ENCODE measurements at places on chromosomes 3 and 15.

DNA sequence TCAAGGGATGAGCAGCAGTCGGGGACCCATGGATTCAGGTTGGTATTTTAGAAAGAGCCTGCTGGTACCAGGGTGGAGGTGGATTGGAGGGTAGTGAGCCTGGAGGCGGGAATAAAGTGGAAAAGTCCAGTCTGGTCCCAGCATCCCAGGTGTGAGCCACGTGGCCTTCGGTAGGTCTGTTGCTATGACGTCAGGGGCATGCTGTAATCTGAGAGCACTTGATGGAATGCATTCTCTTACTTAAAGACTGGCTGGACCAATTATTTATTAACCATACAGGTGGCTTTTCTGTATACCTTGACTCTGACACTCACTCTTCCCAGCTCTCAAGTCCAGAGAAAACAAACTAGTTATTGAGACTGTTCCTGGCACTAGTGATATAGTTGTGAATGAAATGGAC, 389.9 kb upstream of the RGMA start:
- DNase-seq: no peak

GRCh38 chr3:76585794-76586392, 454.0 kb upstream of the ROBO2 start:
- peak; percentile 2 for DNase-seq

- DNase-seq: no peak
These were observed 15.1 kb downstream of the MTHFS start for GRCh38 chr15:79881668-79882067.

- peak; percentile 5 for DNase-seq
These were observed 116.9 kb upstream of the RAD18 start for GRCh38 chr3:9080163-9080562.

DNA sequence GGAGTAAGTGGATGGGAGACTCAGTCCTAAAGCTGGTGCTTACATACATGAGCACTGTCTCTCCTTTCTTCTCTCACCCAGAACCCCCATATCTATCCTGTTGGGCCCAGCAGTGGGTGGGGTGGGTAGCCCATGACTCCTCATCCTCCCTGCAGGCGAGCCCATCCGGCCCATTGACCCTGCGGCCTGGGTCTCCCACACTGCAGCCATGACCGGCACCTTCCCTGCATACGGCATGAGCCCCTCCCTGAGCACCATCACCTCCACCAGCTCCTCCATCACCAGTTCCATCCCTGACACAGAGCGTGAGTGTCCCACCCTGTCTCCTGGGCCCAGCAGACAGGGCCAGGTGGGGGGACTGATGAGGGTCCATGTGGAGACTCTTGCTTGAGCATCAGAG, 8.0 kb upstream of the AP2M1 start:
- no peak for DNase-seq

DNA sequence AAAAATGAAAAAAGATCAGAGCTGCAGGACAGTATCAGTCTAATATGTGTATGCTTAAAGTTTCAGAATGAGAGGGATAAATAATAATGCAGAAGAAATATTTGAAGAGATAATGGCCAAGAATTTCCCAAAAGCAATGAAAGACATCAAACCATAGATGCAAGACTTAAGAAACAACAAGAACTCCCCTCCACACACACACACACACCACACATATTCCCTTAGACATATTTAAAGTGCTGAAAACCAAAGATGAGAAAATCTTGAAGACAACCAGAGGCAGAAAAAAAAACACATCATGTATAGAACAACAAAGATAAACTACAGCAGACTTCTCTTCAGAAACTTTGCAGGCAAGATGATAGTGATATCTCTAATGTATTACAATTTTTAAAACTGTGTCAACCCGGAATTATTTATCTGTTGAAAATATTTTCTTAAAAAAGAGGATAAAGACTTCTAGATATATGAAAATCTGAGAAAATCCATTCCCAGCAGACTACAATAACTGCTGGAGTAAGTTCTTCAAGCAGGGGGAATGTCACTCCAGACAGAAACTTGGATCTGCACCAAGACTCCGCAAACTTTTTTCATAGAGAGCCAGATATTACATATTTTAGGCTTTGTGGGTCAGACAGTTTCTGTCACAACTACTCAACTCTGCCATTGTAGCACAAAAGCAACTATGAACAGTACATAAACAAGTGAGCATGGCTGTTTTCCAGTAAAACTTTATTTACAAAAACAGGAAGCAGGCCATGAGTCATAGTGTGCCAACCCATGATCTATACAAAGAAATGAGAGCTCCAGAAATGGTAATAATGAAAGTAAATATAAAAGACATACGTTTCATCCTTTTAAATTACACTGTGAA, 223.4 kb upstream of the CGNL1 start:
- peak; percentile 78 for DNase-seq

- DNase-seq: no peak
These were observed 20.0 kb downstream of the BCHE start for GRCh38 chr3:165817160-165817709.

GRCh38 chr3:142180761-142181362, 31.5 kb upstream of the TFDP2 start:
- DNase-seq: peak; percentile 37

GRCh38 chr3:1787094-1787493, 311.6 kb upstream of the CNTN4 start:
- DNase-seq: no peak

GRCh38 chr3:15361494-15362214, 29.3 kb upstream of the SH3BP5 start:
- peak; percentile 91 for DNase-seq

DNA sequence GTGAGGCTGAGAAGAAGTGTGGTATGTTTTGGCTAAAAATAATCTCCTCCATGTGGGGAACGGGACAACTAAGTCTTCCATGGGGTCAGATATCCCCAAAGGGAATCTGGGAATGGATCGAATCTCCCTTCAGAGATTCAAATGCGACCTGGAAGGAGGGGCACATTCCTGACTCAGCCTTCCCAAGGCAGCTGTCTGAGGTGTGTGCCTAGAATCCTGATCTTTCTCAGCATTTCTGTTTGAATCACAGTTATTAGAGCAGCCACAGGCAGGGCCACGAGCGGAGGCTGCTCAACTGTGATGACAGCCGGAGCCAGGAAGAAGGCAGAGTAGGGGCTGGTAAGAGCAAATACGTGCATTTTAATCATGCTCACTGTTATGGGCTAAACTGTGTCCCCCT, 135.1 kb downstream of the ADAMTS17 start:
- DNase-seq: no peak

- no peak for DNase-seq
These were observed 479.4 kb downstream of the RBMS3 start for GRCh38 chr3:29760226-29760685.

- DNase-seq: no peak
These were observed 493.9 kb downstream of the NLGN1 start for GRCh38 chr3:173891272-173892100.

DNA sequence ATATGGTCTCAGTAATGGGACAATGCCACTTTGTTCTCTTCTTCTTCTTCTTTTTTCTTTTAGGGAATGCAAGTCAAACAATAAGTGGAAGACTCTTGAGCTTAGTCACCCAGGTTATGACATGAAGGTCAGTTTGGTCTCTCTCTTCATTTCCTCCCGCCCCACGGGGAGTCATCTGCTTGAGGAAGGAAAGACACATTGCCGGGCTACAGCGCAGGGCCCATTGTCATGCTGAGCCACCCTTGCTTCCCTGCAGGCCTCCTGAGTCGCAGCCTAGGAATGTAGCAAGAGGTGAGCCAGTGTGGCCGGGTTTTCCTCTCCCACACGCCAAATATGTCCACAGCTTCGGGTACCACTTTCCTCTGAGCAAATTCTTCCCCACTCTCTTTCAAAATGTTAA, 47.6 kb downstream of the RAP2B start:
- no peak for DNase-seq
